ENCODE measurements at places on chromosomes 6 and 20.

DNA sequence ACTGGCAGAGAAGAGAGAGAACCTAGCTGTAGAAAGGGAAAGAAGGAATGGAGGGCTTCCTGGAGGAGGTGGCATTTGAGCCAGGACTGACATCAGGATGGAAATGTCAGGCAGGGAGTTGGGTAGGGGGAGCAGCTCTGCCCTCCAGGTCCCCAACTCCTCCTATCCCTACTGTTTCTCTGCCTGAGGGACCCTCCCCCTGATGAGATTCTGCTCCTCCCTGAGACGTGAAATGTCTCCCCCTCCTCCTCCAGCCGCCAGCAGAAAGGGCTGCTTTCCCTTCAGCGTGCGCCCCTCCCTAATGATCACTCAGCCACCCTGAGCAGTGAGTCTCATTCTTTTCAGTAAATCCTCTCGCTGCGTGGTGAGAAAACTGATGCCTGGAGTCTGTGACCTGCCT is 40.6 kb downstream of the HLA-DPB1 start:
- no peak for DNase-seq

- peak; percentile 84 for DNase-seq
Measured at GRCh38 chr6:16277101-16277981, 39.0 kb downstream of the GMPR start.

DNA sequence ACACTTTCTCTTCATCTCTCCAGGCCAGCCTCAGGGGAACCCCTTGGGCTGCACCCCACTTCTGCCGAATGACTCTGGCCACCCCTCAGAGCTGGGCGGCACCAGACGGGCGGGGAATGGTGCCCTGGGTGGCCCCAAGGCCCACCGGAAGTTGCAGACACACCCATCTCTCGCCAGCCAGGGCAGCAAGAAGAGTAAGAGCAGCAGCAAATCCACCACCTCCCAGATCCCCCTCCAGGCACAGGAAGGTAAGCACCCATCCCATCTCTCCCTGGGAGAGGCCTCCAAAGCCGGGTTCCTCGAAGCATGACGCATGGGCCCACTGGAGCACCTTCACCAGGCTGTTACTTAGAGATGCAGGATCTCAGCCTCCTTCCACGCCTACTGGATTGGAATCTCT is 11.3 kb downstream of the MDFI start:
- no peak for DNase-seq

DNA sequence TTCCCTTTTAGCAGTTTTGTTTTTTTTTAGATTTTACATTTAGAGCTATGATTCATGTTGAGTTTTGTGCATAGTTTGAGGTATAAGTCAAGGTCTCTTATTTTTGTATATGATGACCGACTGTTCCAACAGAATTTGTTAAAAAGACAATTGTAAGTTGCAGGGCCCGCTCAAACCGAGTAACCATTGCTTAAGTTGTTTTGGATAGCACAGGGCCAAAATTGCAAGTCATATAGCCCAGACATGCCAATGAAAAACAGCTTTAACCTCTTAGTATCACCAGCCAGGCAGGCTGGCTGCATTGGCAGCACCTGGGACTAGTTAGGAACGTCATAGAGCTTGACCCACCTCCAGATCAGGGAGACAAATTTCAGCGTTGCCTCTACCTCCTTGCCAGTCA is 47.3 kb downstream of the PFDN4 start:
- no peak for DNase-seq

DNA sequence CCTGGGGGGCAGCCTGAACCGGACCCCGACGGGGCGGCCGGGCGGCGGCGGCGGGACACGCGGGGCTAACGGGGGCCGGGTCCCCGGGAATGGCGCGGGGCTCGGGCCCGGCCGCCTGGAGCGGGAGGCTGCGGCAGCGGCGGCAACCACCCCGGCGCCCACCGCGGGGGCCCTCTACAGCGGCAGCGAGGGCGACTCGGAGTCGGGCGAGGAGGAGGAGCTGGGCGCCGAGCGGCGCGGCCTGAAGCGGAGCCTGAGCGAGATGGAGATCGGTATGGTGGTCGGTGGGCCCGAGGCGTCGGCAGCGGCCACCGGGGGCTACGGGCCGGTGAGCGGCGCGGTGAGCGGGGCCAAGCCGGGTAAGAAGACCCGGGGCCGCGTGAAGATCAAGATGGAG is 636 bp downstream of the SRF start:
- no peak for DNase-seq

GRCh38 chr6:15819841-15820240 is 157.0 kb upstream of the DTNBP1 start:
- no peak for DNase-seq

GRCh38 chr6:149864578-149865535 is 698 bp upstream of the LRP11 start:
- peak; percentile 68 for DNase-seq

GRCh38 chr6:83417880-83418663 is 12.8 kb downstream of the ME1 start:
- DNase-seq, result peak; percentile 70

GRCh38 chr6:28425944-28426541 is 17.2 kb downstream of the ZSCAN23 start:
- DNase-seq, result no peak

DNA sequence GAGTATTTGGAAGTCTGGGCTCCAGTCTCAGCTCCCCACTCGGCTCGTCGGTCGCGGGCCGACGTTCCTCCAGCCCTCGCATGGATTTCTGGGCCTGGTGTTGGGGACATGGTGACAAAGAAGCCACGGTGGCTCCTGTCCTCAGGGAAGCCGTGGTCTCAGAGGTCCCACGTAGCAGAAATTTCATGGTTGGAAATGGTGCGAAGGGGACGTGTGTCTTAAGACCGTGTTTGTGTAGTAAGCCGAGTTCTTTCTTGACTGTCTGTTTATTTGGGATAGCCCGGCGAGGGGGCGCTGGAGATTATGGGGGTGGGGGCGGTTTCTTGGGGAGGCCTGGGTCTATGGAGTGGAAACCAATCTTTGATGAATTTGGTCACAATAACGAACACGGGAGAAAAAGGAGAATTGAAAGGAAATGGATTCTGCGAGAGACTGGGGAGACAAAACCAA is 23.5 kb upstream of the MAP3K7 start:
- no peak for DNase-seq

DNA sequence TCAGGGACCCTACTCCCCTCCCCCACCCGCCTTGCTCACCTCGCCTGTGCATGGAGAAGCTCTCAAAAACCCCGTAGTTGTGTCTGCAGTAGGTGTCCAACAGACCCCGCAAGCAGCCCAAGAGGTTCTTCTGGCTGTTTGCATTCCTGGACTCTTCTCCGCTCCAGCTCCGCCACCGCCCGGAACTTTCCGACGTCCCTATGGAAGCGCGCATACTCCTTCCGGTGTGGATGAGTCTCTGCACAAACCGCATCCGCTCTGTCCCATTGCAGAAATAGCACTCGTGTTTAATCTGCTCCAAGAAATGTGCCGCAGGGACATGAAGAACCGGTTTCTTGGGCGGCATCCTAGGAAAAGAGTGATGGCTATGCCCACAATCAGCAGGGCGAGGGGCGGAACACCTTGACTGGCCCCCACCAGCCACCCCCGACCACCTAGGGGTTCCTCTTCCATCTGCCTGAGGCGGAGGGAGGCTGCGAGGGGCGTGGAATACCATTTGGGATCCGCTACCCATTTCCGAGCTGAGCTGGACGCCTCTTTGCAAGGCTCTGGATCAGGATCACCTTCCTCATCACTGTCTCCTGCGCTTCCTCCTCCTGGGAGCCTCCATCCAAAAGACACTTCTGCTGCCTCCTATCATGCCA is 20.2 kb downstream of the HLA-DRA start:
- peak; percentile 21 for DNase-seq

DNA sequence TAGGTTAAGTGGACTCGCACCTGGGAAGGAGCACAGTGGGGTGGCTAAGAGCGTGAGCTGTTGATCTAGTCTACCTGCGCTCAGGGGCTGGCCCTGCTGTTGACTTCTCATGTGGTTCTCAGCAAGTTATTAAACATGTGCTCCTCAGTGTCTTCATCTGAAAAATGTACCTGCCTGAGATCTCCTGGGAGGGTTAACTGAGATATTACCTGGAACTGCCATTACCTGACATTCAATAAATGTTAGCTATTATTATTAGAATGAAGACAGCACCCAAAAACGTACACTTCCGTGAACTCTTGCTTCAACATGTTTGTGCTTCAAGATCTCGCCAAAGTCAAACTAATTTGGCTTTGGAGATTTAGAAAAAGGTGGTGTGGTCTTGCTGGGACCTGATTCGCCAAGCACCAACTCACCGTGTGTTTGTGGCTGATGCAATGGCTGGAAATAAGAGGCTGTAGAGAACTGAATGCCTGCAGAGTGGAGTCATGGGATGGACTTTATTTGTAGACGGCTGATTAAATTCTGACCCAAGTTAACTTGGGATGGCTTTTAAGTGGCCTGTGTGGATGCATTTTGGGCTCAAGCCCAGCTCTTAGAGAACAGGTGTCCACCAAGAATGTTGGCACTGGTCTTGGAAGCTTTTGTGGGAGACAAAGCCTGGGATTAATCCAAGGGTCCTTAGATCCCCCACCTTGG is 692.9 kb downstream of the QKI start:
- DNase-seq, result no peak

- peak; percentile 68 for DNase-seq
Measured at GRCh38 chr20:16942756-16943155, 194.6 kb downstream of the OTOR start.

GRCh38 chr6:141421378-141421777 is 711.3 kb upstream of the GJE1 start:
- no peak for DNase-seq

DNA sequence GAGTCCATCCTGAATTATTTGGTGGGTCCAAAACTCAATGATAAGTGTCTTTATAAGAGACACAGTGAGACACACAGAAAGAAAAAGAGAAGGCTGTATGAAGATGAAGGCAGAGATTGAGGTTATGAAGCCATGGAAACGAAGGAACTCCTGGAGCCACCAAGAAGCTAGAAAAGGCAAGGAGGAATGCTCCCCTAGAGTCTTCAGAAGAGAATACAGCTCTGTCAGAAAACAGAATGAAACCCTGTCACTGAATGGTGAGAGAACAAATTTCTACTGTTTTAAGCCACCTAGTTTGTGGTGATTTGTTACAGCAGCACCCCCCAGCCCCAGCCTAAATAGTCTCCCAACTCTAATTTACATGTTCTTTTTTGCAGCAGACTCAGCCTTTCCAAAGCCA is 635.1 kb downstream of the EPHA7 start:
- DNase-seq, result no peak

DNA sequence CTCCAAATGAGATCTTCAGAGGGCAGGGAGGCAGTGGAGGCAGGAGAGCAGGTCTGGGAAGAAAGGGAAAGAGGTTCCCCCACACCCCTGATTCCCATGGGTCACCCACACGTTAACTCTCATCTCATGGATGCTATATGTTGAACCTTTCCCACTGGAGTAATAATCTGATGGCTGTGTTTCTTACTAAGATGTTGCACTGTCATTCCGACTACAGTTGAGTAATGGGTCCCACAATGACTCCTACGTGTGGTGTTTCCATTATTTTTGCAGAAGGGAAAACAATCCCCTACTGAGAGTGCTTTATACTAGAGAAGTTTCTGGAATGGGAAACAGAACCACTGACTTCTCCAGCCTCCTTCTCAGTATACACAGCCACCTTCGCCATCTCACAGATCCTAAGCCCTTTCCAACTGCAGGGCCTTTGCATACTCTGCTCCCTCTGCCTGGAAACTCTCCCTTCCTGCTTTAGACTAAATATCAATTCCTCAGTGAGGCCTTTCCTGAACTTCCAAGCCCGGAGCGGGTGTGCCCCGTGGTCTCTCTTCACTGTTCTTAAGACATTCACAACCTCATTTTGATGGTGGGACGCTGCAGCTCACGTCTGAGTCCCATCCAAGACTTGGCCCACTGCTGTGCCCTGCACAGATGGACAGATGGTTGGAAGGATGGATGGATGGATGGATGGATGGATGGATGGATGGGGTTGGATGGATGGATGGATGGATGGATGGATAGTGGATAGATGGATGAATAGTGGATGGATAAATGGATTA is 238.6 kb upstream of the PMEPA1 start:
- no peak for DNase-seq

GRCh38 chr6:155154158-155154830 is 109.5 kb upstream of the CLDN20 start:
- DNase-seq, result no peak

DNA sequence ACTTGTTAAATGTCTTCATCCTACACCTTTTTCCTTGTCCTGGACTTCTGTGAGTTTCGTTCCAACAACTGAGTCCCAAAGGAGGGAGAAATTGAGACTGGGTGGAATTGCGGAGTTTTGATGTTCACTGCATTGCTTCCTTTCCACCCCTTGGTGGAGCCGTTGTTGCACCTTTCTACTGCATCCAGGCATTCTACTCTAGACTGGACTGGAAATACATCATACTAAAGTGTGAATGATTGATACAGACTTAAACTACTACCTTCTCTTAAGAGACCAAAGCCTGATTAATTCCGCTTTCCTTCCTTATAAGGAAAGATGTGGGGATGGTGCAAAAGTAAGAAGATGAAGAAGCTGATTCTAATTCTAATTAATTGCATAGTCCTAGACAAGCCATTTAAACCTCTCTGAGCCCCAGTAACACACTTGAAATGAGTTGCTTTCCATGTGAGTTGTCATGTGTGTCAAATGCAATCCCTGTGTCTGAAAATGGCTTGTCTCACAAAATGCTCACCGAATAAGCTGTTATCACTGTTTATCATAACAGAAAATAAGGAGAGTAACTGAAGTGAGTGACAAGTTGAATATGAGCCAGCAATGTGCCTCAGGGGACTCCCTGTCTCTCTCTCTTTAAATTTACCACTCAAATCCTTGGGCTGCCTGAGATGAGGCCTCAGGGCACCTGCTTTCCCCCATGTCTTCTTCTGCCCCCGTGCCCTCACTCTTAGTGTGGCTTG is 338.3 kb upstream of the CHD6 start:
- peak; percentile 27 for DNase-seq

- no peak for DNase-seq
Measured at GRCh38 chr6:21907291-21907690, 313.7 kb downstream of the SOX4 start.

DNA sequence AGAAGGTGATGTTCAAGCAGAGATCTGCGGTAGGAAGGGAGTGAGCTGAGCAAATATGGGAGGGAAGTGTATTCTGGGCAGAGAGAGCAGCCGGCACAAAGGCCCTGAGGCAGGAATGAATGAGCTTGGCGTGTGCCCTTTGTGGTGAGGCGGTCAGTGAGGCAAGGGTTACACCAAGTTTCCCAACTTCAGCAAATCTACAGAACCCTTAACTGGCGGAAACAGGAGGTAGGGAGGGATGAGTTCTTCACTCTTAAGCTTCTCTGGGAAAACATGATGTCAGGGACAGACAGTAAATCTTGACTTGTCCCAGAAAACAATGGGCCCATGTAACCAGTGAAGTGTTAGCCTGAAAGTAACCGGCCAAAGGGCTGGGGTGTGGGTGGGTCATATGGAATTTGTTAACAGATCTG is 97.1 kb upstream of the PTPN1 start:
- DNase-seq, result no peak

DNA sequence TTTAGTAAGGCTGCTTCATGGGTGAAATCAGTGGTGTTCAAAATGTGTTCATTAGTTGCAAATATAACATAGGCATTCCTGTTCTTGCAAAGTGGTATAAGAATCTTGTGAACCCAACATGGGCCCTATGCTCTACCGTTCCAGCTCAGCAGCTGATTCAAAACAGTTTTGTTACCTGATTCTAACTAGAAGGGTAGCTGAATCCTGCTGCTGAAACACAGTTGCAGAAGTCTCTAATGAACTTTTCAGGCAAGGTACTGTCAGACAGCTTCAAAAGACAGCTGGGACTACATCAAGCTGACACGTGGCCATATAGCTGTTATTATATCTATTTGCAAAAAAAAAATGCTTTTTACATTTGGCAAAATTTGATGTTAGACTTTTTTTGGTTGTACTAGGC is 22.7 kb downstream of the THEMIS start:
- no peak for DNase-seq

- no peak for DNase-seq
Measured at GRCh38 chr20:845941-846893, 12.7 kb downstream of the FAM110A start.

- no peak for DNase-seq
Measured at GRCh38 chr20:23033918-23034317, 1.2 kb upstream of the SSTR4 start.
